Stimulated activated CD4-positive, alpha-beta T cell treated with anti-CD3 and anti-CD28 coated beads, Interleukin-1b, Interleukin-23, amount 100 ng/mL, for 1 hour (primary cell): ENCODE measurements at places on chromosomes 7 and 10.

DNA sequence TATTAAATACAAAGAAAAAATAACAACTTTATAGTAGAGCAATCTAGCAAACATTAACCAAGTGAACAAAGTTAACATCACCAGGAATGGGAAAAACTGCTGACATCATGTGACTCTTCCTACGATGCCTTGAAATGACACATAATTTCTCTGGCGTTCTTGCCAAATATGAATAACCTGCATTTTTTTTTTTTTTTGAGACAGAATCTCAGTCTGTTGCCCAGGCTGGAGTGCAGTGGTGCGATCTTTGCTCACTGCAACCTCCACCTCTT is 126.5 kb upstream of the VKORC1L1 start:
- no peak for DNase-seq

GRCh38 chr10:13983035-13983434 is 347.7 kb downstream of the FRMD4A start:
- no peak for DNase-seq

DNA sequence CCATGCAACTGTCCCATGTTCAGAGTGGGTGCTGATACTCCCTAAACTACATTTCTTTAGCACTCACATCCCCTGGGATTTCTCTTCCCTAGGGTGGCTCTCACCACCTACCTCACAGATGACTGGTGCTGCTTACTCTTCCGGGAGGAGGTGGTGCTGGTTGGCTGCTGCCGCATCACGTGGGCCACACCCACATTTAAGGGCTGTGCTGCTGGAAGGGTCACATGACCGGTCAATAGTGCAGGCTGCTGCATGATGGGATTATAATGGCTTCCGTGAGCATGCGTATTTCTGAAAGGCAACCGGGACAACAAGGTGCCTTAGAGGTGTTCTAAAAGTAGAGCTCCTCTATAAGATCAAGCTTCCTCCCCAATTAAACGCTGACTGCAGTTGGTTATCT is 76.8 kb downstream of the CLEC2L start:
- no peak for DNase-seq

DNA sequence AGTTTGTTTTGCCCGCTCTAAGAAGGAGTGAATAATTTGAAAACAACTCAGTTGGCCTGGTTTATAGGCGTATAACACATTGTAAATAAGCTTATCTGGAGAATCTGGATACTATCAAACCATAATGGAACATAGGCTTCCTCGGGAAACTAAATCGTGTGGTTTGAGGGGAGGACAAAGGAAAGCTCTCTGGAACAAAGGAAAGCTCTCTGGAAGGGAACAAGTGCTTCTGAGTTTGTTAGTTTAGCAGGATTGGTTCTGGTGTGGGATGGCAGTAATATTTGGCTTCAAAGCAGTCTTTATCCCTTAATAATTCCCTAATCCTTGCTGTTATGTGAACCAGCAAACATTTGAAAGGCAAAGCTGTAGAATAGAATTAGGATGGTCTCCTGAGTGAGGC is 15.0 kb upstream of the SLK start:
- DNase-seq: no peak

DNA sequence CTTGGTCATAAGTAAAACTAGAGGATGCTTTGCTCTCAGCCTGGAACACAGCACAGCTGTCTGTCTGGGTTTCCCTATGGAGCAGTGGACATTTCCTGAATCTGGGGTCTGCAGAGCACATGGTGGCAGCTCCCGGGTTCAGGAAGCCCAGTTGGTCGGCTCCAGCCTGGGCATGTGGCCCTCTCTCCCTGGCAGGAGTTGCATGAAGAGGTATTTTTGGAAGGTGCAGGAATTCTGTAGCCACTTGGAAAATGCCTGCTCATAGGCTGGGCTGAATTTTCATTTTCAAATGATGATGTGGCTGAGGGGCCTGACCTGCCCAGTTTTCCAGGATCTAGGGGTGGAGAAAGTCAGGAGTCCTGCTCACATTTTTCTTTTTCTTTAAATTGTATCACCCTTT is 6.7 kb upstream of the TPST1 start:
- DNase-seq: no peak

- no peak for DNase-seq
Measured at GRCh38 chr7:1698201-1698600, 28.1 kb downstream of the ELFN1 start.

- no peak for DNase-seq
Measured at GRCh38 chr10:43119416-43120115, 18.7 kb upstream of the CSGALNACT2 start.

GRCh38 chr7:28512668-28513440 is 100.5 kb downstream of the CREB5 start:
- no peak for DNase-seq

DNA sequence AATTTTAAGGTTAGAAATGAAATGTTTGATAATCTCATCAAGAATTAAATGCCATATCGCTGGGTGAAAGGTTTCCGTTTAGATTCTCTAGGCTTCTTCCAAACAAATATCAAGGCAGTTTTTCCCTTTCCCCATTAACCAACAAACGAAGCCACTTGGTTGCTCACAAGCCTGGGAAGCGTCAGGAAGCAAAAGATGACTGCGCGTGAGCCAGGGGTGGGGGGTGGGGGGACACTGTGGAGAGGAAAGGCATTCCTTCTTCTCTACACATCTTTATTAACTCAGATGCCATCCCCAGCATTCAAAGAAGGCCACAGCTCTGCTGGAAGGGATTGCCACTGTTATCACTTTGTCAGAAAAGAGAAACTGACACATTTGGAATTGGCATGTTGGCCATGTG is 207.1 kb downstream of the TRIL start:
- no peak for DNase-seq

DNA sequence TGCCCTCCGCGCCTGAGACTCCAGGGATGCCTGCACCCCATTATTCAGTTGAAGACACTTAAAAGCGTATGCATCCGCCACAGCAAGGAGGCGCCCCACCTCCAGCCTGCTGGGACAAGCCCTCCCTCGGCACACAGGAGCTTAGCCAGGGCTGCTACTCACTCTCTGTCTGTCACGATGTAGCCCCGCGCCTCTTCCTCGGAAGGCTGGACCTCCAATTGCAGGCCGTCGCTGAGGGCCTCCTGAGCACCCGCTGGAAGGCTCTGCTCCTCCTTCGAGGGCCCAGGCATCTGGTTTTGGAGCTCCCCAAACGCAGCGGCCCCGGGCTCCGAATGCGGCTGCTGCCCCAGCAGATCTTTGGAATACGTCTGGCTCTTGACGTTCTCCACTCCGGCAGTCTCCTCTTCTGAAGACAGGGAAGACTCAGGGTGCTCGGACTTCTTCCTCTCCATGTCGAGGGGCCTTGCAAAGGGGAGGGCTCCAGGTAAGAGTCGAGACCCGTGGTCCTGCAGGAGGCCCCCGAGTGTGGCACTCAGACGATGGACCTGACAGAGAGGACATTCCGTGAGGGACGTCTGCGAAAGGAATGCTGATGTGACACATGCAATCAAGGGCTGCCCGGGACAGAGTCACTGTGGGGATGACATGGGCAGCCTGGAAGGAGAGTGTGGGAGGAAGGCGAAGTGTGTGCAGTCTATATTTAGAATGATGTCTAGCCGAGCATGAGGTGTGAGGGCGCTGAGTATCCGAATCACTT is 453.9 kb downstream of the PTPRN2 start:
- DNase-seq: no peak

DNA sequence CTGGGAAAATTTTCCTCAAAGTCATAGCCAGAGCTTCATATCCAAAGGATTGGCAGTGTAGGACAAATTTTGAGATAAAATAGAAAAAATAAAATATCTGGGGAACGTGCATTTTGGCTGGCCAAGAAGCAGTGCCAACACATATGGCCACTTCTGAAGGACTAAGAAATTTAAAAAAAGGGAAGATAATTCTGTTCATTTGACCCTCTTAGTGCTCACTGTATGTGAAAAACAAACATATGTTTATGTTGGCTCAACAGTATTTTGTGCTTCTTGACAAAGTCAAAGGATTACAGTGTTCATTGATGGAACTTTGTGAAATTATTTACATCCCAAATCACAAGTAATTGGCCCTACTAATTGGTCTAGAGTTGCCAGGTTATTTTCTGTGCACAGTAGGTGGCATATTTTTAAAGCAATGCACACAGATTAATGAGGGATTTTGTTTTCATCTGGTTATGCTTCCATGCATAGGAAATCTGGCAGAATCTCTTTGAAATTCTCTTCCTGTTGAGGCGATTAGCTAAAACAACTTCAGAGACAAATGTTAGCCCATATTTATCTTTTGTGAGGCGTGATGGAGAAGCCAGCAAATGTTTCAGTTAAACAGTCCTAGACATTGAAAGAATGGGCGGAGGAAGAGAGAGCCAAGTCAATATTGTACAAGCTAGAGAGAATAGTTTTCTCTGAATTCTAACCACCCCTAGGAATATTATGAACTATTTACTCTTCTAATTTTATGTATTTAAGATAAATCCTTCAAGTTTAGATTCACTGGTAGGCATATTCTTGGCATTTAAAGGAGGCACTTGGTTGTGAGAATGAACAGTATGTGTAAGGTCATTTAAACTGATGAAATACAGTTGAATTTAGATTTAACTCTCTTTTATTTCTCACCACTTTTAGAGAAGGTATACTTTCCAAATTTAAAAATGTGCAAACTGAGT is 237.7 kb upstream of the MBL2 start:
- no peak for DNase-seq

- DNase-seq: no peak
Measured at GRCh38 chr7:99036546-99037111, 107.3 kb downstream of the SMURF1 start.

DNA sequence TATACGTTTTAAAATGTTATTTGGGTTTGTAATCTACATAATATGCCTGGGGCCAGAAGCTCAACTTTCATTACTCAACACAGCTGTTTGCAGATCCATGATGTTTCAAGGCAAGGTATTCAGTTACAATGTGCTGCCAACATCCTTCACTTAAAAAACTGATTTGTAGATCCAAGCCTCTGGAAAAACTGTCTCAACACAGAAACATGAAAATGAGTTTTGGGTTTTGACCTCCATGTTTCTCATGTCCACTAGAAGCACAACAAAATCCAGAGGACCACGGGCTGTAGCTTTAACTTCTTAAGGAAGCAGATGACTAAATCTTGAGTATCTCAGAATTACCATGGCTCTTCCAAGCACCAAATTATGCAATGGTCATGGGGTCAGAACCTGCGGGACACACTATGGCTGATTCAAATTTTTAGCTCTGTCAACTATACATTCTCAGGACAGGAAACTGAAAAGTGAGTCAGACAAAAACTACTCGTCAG is 247.1 kb upstream of the GRB10 start:
- DNase-seq: no peak

- no peak for DNase-seq
Measured at GRCh38 chr10:1287487-1287886, 231.3 kb downstream of the WDR37 start.

DNA sequence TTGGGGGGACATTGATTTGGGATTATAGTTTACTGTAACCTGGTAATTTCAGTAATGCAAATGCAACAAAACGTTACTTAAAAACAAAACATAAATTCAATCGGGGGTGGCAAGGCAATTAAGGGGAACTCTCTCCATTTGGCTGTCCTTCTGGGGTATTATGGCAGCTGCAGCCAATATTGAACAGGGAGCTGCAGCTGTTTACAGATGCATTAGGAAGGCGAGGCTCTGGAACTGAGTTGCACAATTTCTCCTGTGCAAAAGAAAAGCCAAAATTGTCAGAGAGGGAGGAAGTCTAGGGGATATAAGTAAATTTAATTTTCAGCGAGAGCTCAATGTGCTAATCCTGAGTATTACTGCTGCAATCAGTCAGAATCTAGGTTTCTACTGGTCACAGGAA is 36.1 kb downstream of the NEUROD6 start:
- DNase-seq: no peak

- no peak for DNase-seq
Measured at GRCh38 chr7:142797391-142798377, 26.9 kb downstream of the PRSS2 start.

DNA sequence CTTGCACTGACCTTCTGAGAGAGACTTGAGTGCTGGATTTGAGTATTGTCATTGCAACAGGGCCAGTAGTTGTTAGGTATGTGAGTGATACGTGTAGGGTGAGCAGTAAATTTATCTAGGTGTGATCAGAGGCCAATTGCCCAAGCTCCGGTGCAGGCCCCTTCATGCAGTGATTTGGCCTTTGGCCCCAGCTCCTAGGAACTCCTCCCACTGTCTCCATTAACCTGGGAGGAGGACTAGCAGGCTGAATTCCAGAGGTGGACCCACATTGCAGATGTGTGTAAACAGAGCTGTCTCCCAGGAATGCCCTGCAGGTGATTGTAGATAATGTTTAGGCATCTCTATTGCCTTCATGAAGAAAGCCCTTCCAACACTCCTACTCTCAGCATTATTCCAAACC is 19.5 kb downstream of the TCF7L2 start:
- DNase-seq: no peak

GRCh38 chr10:102121739-102122372 is 1.7 kb upstream of the LDB1 start:
- no peak for DNase-seq

DNA sequence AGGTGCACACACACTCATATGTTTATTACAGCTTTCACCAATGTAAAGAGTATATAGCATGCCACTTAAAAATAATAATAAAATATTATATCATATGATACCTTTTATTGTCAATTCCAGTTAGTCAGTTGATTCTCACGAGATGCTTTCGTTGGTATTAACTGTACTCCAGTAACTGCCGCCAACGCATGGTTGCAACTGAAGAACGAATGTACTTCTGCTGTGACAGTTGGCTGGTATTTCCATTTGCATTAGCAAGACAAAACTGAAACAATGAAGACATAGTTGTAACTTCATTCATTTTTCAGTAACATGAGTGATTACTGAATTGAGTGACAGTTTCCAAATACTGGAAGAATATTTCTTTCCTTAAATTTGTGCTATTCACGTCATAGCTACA is 70.5 kb upstream of the PRKCQ start:
- DNase-seq: no peak

DNA sequence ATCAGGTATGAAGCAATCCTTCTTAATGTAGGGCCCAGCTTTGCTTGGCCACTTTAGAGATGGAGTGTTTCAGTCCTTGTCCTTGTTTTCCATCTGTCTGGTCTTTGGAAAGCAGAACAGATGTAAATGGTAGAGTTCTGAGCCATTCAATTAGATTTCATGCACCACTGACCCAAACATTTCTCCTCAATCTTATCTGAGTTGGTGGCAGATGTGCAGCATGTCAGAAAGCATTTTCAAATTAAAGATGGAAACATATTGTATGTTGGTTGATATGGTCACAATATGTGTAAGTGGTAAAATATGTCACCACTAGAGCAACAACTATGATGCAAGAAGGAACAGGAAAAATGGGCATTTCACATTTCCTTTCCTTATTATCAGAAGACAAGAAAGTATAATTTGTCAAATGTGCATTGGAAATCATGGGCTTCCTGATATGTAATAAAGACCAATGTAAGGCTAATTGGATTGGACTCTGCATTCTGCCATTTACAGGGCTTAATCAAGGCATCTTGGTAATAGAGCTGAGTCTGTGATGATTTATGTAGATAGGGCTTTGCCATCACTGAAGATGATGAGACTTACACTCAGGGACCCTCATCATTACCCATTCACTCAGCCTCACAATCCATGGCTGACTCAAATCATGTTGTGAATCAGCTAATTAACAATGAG is 750.7 kb downstream of the NRG3 start:
- no peak for DNase-seq
